ENCODE measurements at places on chromosomes 7 and 10.

GRCh38 chr7:39910108-39910869, 39.8 kb upstream of the CDK13 start:
- DNase-seq, result no peak

GRCh38 chr10:103692952-103693811, 162.2 kb downstream of the SH3PXD2A start:
- no peak for DNase-seq

GRCh38 chr10:98096316-98096715, 38.1 kb upstream of the R3HCC1L start:
- DNase-seq, result no peak

DNA sequence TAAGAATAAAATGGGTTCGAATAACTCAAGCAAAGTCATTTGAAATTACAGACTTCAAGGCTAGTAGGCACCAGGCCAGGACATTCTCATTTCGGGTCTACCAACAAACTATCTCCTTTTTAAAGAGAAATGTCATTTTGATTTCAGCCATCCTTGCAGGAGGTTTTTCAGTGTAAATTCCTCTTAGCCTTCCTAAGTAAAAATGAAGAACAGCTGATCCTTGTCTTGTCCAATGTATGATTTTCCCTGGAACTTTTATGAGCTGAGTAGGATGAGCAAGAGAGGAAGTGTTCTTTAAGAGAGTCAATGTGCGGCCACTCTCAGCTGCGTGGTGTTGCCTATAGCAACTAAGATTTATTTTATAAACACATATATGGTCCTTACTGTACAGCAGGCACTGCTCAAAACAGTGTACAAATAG, 110.1 kb downstream of the PLCE1 start:
- DNase-seq, result no peak

DNA sequence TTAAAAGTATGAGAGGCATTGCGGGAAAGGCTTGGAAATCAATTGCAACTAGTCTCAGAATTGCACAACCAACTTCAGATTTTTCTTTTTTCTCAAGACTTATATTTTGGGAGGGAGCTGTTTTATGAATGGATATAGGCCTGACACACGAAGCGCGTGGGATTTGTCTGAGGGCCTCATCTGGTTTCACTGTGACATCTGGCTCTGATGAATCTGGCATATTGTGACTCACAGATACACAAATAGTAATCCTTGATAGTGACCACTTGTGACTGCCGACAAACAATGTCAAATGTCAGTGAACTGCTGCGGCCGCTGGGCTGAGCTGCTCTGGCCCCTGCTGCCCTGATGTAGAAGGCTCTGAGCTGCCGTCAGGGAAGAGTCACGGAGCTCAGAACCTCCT, 655.1 kb downstream of the INHBA start:
- DNase-seq, result no peak

- DNase-seq, result no peak
Measured at GRCh38 chr7:108124820-108125219, 5.3 kb downstream of the LAMB4 start.

DNA sequence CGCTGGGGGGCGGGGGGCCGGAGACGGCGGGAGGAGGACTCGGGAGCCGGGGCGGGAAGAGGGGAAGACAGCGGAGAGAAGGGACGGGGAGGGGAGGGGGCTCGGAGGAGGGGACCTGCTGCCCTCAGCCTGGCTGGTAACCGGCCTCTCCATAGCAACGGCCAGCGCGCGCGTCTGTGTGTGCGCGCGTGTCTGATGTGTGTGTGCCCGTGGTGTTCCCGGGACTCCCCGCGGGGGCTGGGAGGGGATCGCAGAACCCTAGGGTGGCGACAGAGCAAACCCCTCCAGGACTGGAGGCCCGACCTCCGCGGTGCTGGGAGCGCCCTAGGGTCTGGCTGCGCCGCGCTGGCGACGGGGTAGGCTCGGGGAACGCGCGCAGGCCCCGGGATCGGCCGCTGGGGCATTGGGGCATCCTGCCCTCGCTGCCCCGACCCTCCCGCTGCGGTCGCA, 356.3 kb downstream of the DNAJB6 start:
- DNase-seq, result no peak

GRCh38 chr7:38893061-38893460, 15.9 kb downstream of the VPS41 start:
- no peak for DNase-seq

DNA sequence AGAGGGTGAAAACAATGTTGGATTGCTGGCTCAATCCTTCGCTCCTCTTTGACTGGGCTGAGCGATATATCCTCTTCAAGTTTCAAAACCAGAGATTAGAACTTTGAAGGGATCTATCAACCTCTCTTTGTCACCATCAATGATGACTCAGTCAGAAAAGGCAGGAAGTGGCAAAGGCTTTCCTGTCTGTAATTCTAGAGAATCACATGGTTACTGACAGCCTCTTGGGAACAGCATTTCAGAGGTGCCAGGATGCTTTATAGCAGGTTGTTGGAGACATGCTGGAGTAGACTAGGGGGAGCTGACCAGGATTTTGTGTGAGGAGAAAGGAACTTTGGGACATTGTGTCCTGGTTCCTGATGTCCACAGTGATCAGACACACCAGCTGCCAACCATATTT, 81.3 kb downstream of the PRKCQ start:
- DNase-seq, result no peak

GRCh38 chr10:116403740-116404250, 23.9 kb upstream of the PNLIPRP3 start:
- DNase-seq, result no peak

- DNase-seq, result no peak
Measured at GRCh38 chr10:123754123-123754522, 88.0 kb downstream of the GPR26 start.

DNA sequence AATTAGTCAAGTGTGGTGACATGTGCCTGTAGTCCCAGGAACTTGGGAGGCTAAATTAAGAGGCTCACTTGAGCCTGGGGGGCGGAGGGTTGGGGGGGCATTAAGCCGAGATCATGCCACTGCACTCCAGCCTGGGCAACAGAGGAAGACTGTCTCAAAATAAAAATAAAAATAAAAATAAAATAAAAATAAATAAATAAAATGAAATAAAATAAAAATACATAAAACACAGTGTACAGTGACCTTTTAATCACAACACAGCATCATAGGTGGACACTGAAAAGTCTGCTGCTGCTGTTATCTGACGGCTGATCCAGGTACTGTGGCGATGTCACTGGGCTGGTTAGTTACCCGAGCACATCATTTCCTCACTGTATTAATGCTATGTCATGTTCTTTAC, 27.1 kb downstream of the LARP4B start:
- no peak for DNase-seq

DNA sequence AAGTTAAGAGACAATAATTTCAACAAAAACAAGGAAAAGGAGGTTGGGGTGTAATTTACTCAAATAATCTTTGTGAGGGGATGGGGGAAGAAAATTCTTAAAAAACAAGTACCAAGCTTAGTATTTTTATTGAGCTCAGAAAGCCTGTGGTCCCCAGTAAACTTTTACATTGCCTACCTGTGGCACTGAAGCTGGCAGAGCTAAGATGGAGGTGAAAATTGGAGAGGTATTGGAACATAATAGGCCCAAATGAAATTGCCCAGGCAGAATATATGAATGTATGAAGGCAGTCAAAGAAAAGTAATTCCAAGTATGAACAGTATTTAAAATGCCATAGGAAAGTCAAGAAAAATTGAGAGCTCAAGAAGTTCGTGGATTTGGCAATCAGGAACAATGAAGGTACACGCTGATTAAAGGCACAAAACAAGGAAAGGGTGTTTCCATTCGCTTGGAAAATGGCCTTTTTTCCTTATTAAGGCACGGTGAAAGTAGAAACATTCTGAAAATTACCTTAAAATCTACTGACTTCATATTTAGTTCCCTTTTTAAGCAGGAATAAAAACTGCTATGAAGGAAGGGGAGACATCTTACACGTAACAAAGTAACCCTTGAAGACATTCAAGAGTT, 3.4 kb upstream of the KMT2E start:
- no peak for DNase-seq

DNA sequence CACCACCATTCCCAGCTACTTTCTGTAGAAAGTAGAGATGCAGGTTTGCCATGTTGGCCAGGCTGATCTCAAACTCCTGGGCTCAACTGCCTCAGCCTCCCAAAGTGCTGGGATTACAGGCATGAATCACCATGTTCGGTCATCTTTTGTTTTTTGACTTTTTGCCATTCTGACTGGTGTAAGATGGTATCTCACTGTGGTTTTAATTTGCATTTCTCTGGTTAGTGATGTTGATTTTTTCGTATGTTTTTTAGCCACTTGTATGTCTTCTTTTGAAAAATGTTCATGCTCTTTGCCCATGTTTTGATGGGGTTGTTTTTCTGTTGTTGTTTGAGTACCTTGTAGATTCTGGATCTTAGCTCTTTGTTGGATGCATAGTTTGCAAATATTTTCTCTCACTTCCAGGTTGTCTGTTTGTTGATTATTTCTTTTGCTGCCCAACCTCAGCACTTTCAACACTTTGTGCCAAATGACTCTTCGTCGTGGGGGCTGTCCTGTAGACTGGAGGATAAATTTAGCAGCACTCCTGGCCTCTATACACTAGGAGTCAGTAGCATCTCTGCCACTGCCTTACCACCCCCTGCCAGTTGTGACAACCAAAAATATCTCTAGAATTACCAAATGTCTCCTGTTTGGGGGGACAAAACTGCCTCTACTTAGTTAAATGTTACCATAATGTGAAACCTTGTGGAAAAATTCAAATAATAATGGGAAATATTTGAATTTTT, 6.5 kb upstream of the CPED1 start:
- DNase-seq, result no peak

- no peak for DNase-seq
Measured at GRCh38 chr7:95845007-95845406, 72.7 kb downstream of the DYNC1I1 start.

GRCh38 chr7:54796853-54797252, 37.8 kb upstream of the SEC61G start:
- DNase-seq, result no peak

DNA sequence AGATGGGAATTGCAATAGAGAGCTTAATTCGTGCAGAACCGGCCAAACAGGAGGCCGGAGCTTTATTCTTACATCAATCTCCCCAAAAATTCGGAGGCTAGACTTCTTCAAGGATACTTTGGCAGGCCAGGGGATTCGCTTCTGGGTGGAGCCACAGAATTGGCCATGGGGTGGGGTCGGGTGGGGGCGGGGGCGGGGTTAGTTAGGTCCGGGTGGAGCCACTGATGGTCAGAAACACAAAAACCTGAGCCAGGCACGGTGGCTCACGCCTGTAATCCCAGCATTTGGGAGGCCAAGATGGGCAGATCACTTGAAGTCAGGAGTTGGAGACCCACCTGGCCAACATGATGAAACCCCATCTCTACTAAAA, 87.5 kb downstream of the SEPTIN14 start:
- DNase-seq, result no peak

DNA sequence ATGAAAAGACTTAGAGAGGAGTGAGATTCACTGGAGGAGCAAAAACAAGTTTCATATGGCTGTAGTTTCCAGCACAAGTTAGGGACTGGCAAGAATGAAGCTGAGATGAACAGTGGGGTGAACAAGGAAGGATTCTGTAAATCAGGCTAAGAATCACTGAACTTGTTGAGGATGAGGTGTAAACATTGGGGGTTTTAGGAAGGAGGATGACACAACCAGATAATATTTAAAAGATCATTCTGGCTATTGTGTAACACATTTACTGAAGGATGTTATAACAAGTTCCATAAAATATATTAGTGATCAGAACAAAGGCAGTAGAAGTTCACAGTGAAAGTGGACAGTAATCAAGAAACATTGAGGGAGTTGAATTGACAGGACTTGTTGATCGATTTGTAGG, 68.9 kb downstream of the CD36 start:
- DNase-seq, result no peak

GRCh38 chr10:116836083-116836482, 13.2 kb upstream of the ENO4 start:
- DNase-seq, result no peak

- no peak for DNase-seq
Measured at GRCh38 chr7:150961510-150962289, 16.4 kb downstream of the KCNH2 start.

- DNase-seq, result no peak
Measured at GRCh38 chr10:128049226-128050120, 76.8 kb downstream of the MKI67 start.

DNA sequence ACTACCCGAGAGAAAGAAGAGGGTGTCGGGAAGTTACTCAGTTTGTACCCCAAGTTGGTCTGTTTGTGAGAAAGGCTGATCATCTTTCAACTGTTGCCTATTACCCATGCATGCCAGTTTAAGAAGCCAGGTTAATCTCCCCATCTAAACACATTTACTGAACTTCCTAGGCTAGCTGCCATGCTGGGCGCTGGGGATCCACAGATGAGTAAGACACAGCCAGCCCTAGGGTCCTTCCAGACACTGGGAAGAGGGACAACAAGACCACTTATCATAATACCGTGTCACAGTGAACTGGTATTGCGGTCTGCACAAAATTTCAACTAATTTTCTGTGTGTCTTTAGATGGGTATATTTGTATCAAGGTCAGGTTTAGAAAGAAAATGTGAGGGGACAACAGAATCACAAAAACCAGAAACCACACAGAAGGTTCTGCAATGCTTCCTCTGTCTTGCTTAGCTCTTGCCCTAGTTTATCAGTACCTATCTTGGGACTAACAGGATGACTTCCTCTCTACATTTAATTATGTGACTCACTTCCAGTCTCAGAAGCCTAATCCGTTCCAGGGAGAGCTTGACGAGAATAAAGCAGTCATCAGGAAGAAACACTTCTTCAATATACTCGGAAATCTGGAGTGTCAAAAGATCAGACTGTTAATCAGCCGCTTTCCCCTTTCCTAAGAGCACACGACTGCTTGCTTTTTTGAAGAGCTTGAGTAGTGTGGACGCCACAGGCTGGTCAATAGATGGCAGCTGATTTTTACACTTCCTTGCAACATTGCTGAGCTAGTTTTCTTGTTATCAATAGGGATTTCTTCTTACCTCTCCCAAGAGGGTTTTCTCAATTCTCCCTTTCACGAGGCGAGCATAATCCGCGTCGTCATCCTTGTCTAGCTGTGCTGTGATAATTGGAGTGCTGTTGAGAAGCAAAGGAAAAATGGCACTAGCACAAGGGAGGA, 45.7 kb downstream of the POLR3A start:
- no peak for DNase-seq

DNA sequence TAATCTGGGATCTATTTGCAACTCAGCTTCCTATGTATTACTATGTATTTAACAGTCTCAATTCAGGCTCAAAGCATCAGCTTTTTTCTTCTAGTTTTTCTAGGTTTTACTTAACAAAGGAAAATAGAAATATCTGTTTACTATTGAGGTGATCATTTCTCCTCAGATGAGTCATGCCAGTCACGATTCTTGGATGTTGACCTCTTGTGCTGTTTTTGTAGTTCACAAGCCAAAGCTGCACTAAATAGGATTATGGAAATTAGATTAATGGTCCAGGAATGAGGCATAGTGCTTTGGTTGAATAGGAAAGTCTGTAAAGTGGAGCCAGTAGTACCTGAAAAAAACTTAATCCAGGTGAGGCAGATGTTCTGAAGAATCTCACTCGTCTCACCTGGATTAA, 198.3 kb upstream of the KAT6B start:
- no peak for DNase-seq

- no peak for DNase-seq
Measured at GRCh38 chr10:6033954-6034353, 28.2 kb downstream of the IL2RA start.

All from activated CD8-positive, alpha-beta memory T cell treated with anti-CD3 and anti-CD28 coated beads for 1 hour (primary cell).